ENCODE measurements at places on chromosomes 16 and 17. TPM values are rescaled to one million over a fixed set of nuclear protein-coding genes. Genes with fewer than 3 reads are reported as not detected.

Gene TBX4
- not detected for total RNA-seq

Gene MED31
- 7.0 TPM for total RNA-seq

Gene SLC46A1
- total RNA-seq: 1.9 TPM

Gene PPP1R27
- not detected for total RNA-seq

Gene SALL1
- total RNA-seq: 0.05 TPM

Gene FGF11
- total RNA-seq: 0.51 TPM

Gene C16orf89
- total RNA-seq: not detected

Gene SLX4
- 2.7 TPM for total RNA-seq

Gene TRIM72
- not detected for total RNA-seq

Gene EVPLL
- not detected for total RNA-seq

Gene CD300H
- not detected for total RNA-seq

Gene GNAO1
- under 0.01 TPM for total RNA-seq

Gene RAB37
- 0.37 TPM for total RNA-seq

Gene ADAD2
- not detected for total RNA-seq

Gene NT5M
- 3.1 TPM for total RNA-seq

Gene DGKE
- 17.9 TPM for total RNA-seq

Data from dermis blood vessel endothelial cell (primary cell).